ENCODE measurements at places on chromosomes 6 and 20.

- no peak for DNase-seq
Observed at GRCh38 chr20:20138301-20139064, 86.2 kb downstream of the CFAP61 start.

GRCh38 chr6:160678744-160679401 lies 14.8 kb upstream of the LPA start:
- DNase-seq: no peak

DNA sequence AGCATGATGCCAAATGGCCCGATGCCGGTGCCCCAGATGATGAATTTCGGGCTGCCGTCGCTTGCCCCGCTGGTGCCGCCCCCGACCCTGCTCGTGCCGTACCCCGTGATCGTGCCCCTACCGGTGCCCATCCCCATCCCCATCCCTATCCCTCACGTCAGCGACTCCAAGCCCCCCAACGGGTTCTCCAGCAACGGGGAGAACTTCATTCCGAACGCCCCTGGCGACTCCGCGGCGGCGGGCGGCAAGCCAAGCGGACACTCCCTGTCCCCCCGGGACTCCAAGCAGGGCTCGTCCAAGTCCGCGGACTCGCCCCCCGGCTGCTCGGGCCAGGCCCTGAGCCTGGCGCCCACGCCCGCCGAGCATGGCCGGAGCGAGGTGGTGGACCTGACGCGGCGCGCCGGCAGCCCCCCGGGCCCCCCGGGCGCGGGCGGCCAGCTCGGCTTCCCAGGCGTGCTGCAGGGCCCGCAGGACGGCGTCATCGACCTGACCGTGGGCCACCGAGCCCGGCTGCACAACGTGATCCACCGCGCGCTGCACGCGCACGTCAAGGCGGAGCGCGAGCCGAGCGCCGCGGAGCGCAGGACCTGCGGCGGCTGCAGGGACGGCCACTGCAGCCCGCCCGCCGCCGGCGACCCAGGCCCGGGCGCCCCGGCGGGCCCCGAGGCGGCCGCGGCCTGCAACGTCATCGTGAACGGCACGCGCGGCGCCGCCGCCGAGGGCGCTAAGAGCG lies 144.6 kb downstream of the SOBP start:
- no peak for DNase-seq

DNA sequence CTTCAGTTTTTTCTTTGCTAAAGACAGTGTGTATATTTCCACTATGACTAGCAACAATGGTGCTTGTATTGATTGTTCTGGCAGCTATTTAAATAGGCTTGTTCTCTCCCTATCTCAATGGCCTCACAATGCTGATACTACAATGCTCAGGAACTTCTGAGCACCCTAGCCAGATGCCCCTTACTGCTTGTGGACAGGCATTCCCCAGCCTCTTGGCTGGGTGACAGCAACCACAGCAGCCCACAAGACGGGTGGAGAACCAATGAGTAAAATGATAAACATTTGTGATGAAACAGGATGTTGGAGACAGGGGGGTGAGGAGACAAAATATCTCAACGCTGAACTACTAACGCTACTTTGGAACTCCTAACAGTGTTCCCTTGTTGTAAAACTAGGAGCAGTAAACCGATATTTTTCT lies 42.3 kb downstream of the HIVEP2 start:
- peak; percentile 25 for DNase-seq

GRCh38 chr20:62276439-62276838 lies 26.4 kb upstream of the ADRM1 start:
- DNase-seq: no peak

DNA sequence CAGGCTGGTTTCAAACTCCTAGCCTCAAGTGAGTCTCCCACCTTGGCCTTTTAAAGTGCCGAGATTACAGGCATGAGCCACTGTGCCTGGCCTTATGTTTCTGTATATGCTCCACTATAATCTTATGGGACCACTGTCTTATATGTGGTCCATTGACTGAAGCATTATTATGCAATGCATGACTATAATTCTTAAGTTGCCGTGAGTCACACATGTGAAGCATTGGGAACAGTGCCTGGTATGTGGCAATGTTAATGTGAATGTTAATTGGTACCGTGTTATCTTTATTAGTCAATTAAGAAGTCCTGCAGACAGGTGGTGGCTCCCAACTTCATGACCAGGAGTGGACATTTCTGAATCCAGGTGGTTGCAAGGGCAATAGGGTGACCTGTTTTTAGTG lies 14.7 kb upstream of the ASXL1 start:
- no peak for DNase-seq

GRCh38 chr6:45417436-45417835 lies 39.7 kb upstream of the SUPT3H start:
- DNase-seq: no peak

DNA sequence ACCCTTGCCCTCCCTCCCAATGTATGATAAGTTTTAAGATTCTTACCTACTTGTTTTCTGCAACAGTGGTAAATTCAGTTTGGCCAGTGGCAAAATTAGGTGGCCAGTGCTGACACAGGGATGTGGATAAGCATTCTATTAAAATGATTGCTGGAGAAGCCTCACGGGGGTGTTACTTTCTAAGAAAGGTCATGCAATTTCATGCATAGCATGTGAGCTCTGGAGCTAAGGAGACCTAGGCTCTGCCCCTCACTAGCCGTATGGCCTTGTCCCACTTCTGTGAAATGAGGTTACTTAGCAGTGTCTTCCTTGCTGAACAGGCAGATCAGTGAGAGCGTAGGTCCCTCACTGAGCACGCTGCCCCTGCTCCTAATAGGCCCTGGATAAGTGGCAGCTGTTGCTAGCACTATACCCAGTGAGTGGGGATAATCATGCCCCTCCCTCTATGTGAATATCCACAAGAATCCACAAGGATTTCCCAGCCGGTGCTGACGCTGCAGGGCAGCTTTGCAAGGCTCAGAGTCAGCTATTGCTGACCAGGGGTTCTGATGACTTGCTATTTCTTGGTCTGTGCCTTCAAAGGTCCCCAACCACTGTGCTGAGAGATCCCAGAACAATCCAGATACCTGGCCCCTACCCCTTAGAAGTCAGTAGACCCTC lies 86.5 kb upstream of the MRPS10 start:
- no peak for DNase-seq

GRCh38 chr6:118288355-118289124 lies 259.6 kb upstream of the PLN start:
- no peak for DNase-seq

DNA sequence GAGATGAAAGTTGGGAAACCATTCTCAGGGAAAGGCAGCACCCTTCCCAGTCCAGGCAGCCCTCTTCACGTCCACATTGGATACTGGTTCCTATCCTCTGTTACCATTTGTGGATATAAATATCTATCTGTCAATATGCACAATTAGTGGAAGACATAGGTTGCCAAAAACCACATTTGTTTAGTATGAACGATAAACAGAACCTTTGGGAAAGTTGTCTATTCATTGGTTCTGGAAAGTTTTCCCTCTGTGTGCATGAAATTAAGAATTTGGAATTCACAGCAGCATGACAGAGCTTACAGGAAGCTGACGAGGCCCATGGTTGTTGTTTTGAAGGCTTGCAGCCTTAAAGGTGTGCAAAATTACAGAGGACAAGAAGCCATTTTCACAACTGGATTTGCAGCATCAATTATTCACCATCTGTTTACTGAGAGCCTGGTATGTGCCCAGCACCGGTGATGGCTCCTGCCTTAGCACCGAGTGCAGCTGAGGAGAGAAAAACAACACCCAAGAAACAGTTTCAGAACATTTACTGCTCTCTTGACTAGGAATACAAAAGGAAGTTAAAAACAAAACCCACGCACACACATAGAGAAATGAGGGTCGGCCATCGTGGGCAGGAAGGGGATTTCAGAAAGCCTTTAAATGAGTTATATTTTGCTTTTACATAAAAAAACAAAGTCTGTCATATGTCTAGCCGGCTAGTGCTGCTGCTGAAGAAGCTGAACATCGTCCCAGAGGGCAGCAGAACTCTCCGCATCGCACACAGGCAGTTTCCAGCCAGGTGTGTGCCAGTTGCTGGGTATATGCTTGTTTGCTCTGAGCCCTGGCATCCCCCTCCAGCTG lies 319.6 kb downstream of the FARS2 start:
- no peak for DNase-seq

- no peak for DNase-seq
Observed at GRCh38 chr20:258963-259362, 1.4 kb downstream of the DEFB132 start.

- no peak for DNase-seq
Observed at GRCh38 chr6:35786810-35787209, 6.0 kb downstream of the CLPSL1 start.

DNA sequence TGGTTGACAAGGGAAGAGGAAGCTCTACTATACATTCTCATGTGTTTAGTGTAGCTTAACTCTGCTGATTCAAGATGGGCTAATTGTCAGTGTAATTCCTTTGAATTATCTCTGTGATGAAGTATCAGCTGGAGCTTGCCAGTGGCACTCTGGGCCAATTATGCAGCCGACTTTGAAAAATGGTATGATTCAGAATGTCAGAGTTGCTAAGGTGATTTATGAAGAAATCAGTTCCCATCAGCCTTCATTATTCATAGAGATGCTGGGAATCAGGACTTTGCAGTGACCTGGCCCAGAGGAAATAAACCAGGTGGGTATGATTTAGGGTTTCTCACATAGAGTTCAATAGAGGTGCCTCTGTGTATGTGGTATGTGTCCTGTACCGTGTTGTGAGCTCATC lies 33.4 kb downstream of the KCNS1 start:
- no peak for DNase-seq

DNA sequence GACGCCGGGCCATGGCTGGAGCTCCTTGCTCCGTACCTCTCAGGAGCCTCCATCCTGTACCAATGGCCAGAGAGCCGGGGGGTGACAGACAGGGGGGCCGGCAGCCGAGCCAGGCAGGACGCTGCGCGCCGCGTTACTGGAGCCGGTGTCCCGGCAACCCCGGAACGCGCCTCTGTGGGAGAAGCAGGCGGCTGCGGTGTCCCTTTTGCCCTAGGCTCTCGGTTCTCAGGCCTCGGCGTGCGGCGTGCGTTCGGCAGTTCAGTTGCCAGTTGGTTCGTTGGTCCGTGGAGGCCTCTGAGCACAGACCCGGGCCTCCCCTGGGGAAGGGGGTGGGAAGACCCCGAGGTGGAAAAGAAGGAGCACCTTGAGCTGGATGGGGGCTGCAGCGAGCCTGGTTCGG lies at the start of gene SPATS1:
TSS of gene SPATS1 (plus strand) at position 162 of the 400 bp plus-strand sequence. CDS start 446 bp downstream, outside the sequence.
- DNase-seq: no peak

GRCh38 chr6:122035173-122035572 lies 364.3 kb upstream of the HSF2 start:
- DNase-seq: no peak

DNA sequence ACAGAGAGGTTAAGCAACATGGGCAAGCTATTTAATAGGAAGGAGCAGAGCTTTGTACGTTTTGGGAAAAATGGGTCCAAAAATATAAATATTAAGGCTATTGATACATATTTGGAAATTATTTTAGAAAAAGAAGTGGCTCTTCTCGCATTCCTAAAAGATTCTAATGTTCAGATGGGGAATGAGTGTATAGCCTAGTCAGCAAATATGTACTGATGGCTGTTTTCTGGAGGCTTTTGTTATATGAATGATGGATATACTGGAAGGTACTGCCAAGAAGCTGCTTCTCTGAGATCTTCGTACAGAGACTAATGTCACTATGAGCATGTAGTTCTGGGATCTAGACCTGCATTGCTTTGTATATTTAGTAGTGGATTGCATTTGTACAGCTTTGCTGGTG lies 71.7 kb downstream of the PLAGL1 start:
- DNase-seq: no peak

DNA sequence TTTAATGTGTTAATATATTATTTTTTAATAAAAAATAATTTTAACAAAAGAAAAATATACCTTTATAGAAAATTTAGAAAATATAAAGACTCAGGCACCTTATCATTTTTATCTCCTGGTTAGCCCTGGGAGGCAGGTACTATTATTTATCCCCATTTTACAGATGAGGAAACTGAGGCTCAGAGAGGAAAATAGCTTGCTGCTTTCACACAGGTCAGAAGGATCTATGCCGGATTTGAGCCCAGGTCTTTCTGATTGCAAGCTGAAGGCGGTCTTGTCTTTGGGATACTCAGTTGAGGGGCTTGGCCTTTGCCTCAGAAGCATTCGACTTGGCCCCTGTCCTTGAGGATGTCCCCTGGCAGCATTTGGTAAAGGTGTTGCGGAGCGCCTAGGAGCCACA lies 11.5 kb upstream of the OSER1 start:
- no peak for DNase-seq

- no peak for DNase-seq
Observed at GRCh38 chr6:169190144-169190584, 63.5 kb downstream of the THBS2 start.

DNA sequence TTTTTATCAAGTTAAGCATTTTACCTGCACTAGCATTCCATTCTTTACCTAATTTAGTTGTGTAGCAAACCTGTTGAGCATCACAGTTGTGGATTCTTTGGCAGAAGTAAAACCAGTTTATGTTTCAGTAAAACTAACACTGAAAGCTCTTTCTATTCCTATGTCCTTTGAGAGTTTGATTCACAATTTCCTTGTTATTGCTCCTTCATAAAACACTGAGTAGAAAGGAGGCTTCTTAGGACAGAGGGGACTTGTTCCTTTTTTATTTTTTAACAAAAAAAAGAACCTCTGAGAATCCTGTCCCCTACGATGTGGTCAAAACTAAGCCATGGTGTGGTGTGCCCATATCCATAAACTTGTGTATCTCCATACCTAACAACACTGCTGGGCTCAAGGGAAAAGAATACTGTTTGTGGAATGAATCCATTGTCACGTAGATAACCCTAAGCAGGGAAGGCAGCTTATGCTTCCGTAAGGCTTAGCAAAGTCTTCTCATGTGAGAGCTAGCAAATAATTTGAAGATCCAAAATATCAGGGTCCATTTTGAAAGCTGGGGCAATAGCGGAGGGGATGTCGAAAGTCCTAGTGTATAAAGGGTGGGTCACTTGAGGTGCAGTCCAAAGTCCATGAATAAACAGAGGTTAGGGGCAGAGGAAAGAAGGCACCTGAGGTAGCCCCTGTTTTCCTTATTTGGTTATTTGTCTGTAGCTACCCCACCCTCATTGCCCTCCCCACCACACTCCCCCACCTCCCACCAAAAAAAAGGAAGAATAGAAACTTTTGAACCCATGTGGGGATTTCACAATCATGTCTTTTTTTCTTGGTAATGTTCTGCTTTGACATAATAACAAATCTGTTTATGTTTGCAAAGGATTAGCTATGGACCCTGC lies 71.0 kb downstream of the PLAGL1 start:
- DNase-seq: no peak

DNA sequence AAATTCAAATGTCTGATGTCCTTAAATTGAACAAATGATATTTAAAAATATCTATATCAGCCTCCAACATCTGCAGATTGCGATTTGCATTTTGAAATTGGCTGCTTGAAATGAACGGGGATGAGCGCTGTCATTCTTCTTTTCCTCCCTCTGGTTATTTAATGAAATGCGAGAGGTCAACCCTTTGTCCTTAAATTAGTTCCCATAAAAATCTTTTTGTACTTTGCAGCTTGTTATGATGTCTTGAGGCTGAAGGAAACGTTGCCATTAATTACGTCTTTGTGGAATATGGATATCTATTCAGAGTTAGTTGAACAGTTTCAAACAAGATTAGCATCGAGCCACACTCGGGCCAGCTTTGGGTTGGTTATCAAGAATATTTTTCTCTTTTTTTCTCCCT lies 140.0 kb downstream of the LINC00237 start:
- no peak for DNase-seq

GRCh38 chr20:49616154-49617007 lies 48.4 kb upstream of the PTGIS start:
- no peak for DNase-seq

Measured in H54 (cell line).